Activated CD8-positive, alpha-beta T cell treated with anti-CD3 and anti-CD28 coated beads, Interleukin-2, amount 10 ng/mL, durations not matched to agents 7 days and 5 days (primary cell): ENCODE measurements at places on chromosomes 1 and 21. TPM values are rescaled to one million over a fixed set of nuclear protein-coding genes. Genes with fewer than 3 reads are reported as not detected.

Gene TBX15
- total RNA-seq: not detected

Gene AQP10
- total RNA-seq: not detected

GRCh38 chr1:213371847-213372619 lies 321.0 kb downstream of the RPS6KC1 start:
- no peaks in the 10 kb centered on the region for H3K4me1 ChIP-seq
- no peaks in the 10 kb centered on the region for H3K36me3 ChIP-seq
- DNase-seq: no peak
- H3K4me3 ChIP-seq: no peak overlapping the region
- H3K27me3 ChIP-seq: no peaks in the 10 kb centered on the region

DNA sequence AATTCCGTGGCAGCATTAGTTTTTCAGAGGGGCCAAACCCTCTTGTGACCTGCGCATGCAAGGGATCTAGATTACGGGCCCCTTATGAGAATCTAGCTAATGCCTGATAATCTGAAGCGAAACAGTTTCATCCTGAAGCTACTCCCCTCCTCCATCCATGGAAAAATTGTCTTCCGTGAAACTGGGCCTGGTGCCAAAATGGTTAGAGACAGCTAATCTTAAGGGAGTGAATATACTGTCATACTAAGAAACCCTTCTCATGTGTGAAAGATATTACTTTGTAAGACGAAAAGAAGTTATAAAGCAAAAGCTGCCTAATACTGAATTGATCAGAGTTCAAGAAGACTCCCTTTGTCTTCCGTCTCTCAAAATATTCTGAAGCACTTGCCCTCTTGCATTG lies 166.3 kb downstream of the DUSP10 start:
- no peaks in the 10 kb centered on the region for H3K27me3 ChIP-seq
- H3K4me3 ChIP-seq: no peak overlapping the region
- H3K36me3 ChIP-seq: no peaks in the 10 kb centered on the region
- H3K27ac ChIP-seq: no peak overlapping the region
- H3K4me1 ChIP-seq: no peaks in the 10 kb centered on the region

DNA sequence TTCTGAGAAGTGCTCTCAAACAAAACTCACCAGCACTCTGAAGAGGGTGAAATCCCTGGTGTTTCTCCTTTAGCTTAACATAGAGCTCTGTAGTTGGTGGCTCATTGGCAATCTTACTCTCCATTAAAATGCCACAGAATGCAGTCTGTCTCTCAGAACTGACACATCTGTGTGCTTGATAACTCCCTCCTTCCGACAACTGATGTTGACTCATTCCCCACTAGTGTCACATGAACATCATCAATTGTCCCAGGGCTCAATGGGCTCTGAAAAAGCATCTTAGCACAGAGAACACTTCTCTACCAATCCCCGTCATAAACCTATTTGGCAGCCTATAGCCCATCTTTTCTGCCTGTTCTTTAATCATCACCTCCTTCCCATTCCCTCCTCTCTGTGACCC lies 133.2 kb upstream of the ZC3H11B start:
- no peaks in the 10 kb centered on the region for H3K27me3 ChIP-seq
- no peaks in the 10 kb centered on the region for H3K36me3 ChIP-seq
- DNase-seq: no peak
- H3K4me1 ChIP-seq: no peaks in the 10 kb centered on the region

DNA sequence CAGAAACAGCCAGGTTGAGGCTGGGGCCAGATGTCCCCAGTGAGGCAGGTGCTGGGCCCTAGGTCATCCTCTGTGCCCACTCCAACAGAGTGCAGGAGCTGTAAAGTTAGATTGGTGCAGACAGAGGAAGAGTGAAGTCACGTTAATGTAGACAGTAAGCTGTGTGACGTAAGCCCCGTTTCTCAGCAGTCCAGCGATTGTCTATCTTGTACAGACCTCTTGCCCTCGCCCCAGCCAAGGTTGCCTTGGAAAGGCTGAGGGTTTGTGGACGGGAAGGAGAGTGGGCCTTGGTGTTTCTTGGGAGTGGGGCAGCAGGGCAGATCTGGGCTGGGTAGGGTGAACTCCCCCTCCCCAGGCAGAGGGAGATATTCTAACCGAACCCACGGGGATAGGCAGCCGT lies 13.5 kb downstream of the FAAH start:
- H3K4me3 ChIP-seq: no peak overlapping the region
- no peak overlapping the region for H3K27ac ChIP-seq
- DNase-seq: no peak
